ENCODE measurements at places on chromosomes 7 and 10. TPM values are rescaled to one million over a fixed set of nuclear protein-coding genes. Genes with fewer than 3 reads are reported as not detected.

Gene ASB13
- total RNA-seq: 4.5 TPM

Gene NKX2-3
- not detected for total RNA-seq

Gene KEL
- total RNA-seq: 0.12 TPM

Gene ZPBP
- total RNA-seq: not detected
